NCI-H1930 (cell line): ENCODE measurements at places on chromosomes 13 and 19.

- no peak for DNase-seq
Observed at GRCh38 chr13:26558074-26558805, 757 bp downstream of the WASF3 start.

DNA sequence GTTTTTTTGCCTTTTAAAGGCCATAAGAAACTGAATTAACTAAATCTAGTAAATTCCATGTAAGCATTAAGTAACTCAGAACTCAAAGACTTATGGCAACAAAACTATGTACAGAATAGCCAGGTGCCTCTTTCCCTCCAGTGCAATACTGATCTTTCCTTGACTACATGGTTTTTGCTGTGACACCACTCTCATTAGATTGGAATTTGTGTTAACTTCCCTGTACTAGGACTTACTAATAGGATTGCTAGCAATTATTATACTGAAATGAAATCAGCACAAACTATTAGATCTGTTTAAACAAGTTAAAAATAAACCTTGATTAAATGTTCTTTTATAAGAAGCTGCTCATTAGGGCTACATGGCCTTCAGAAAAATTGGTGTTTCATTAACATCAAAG, 96.3 kb downstream of the DACH1 start:
- no peak for DNase-seq

DNA sequence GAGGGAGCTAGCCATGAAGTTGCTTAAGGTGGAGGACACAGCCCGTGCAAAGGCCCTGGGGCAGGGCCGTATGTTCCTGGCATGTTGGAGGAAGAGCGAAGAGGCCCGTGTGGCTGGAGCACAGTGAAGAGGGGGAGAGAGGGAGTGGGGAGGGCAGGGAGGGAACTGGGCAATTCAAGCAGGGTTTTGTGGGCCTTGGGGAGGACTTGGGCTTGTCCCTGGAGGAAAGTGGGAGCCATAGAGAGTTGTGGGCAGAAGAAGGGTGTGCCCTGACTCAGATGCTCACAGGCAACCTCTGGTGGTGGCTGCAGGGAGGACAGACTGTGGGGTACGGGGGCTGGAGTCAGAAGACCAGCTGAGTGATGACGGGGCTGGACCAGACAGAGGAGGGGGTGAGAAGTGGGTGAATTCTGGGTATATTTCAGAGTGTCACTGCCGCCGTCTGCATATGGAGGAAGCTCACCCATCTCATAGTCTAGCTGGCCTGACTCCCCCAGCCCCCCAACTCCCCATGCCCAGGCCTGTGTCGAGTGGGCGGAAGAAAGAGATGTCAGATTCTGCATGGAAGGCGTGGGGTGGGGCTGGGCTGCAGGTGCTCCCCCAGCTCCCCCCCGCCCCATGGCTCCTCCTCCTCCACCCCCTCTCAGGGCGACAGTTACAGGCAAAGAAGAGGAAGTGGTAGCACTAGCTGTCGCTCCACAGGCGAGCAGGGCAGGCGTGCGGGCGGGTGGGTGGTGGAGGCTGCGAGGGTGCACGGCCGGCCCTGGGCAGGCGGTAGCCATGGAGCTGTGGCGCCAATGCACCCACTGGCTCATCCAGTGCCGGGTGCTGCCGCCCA, at the start of gene VAV1:
VAV1 (plus strand) TSS at position 681 of the 838 bp plus-strand sequence; CDS start at position 781, 100 bp downstream.
- no peak for DNase-seq

- DNase-seq: no peak
Observed at GRCh38 chr13:66443926-66444325, 786.2 kb downstream of the PCDH9 start.

DNA sequence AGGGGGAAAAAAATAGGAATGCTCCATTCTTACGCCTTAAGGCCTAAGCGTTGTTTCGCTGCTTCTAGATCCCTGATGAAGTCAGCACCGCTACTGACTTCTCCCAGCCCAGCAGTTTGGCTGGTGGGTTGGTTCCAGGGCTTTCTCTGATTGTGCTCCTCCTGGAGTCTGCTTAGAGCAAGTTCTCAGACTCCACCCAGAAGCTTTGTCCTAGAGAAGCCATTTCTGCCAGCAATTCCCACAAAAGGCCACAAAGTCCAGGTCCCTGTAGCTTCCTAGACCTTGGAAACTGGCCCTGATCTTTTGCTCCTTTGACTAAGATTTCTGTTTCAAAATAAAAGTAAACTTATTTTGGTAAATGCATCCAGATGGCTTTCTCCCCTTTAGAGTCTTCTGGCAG, 65.4 kb downstream of the KCTD12 start:
- no peak for DNase-seq

GRCh38 chr19:31387717-31388301, 38.6 kb upstream of the TSHZ3 start:
- no peak for DNase-seq

- DNase-seq: no peak
Observed at GRCh38 chr13:44618326-44618725, 42.2 kb upstream of the TSC22D1 start.

- DNase-seq: no peak
Observed at GRCh38 chr13:31968473-31968872, 63.1 kb upstream of the FRY start.

DNA sequence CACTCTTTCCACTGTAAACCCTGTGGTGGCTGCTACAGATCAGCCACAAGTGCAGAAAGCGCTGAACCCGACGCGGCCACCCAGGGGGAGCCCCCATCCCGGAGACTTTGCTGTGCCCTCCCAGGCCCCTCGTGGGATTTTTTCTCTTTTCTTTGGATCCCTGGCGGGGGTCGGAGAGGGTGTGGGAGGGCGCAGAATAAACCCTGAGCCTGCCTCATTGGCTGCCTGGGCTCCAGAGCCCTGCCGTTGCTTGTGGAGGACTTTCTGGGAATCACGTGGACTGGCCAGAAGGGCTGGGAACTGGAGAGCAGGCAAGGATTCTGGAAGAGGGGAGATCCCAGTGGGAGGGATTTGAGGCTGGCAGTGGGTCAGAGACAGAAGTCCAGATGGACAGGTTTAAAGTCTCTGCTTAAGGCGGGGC, 24.9 kb downstream of the GADD45B start:
- no peak for DNase-seq

GRCh38 chr13:36567485-36567884, 106.3 kb upstream of the SERTM1 start:
- DNase-seq: no peak

GRCh38 chr19:37551129-37551993, 43.2 kb downstream of the ZNF571 start:
- DNase-seq: no peak

- DNase-seq: no peak
Observed at GRCh38 chr19:19410553-19411550, 5.4 kb downstream of the GATAD2A start.

DNA sequence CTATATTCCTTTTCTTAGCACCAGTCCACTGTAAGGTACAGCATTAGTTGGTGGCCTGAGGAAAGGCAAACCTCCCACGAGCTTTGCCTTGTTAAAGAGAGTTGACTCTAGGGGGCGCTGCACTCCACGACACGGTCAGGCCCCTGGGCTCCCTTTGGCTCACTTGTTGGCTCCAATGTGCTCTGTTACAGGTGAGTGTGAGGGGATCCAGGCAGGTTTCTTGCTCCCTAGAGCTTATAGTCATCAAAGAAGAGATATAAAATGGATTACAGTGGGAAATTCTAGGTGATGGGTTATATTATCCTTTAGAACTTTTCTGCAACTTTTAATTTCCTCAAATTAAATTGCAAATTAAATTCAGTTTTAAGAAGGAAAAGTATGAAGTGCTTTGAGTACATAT, 3.7 kb downstream of the WDR87 start:
- DNase-seq: peak; percentile 88

DNA sequence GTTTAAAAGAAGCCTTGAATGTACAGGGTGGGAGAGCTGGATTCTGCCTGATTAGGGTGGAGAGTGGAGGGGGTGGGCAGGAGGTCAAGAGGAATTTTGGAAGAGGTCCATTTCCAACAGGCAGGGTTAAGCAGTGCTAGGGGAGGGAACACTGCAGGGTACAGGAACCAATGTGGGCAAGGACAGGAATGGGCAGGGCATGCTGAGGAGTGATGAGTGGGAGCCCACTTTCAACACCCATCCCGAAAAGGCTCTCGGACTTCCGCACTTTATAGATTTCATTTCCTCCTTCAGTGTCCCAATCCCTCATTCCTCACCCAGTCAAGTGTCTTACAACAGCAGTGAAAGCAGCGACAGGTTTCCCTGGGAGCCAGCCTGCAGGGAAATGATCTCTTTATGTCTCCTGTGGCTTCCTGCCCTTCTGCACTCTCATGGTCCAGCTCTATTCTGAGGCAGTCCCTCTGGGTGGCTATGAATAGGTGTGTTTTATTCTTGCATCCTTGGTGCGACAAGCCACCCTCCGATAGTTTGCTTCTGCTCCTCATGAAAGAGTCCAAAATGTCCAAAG, 50.5 kb upstream of the ZNF507 start:
- no peak for DNase-seq

DNA sequence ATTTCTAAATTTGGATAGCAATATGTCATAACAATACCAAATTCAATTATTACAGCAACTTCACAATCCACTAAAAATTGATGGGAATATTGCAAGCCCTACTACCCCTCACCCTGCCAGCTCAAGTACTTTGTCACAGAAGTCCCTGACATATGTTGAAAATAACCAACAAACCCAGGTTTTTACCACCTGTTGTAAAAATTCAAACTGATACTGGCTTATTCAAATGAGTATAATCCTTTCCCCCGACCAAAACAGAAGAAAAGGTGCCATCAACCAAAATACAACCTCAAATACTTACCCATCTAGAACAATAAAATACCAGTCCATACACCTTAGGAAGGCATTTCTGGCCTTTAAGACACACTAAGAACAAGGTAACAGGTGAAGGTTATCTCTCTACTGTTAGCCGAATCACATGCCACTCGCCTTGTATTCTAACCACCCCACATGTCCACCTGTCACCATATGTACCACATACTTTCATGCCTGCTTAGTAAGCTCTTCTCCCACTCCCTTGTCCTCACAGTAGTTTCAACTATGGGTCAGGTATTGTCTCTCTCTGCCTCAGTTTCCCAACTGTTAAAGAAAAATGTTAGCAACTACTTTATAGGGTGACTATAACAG, 53.1 kb downstream of the USP12 start:
- no peak for DNase-seq

DNA sequence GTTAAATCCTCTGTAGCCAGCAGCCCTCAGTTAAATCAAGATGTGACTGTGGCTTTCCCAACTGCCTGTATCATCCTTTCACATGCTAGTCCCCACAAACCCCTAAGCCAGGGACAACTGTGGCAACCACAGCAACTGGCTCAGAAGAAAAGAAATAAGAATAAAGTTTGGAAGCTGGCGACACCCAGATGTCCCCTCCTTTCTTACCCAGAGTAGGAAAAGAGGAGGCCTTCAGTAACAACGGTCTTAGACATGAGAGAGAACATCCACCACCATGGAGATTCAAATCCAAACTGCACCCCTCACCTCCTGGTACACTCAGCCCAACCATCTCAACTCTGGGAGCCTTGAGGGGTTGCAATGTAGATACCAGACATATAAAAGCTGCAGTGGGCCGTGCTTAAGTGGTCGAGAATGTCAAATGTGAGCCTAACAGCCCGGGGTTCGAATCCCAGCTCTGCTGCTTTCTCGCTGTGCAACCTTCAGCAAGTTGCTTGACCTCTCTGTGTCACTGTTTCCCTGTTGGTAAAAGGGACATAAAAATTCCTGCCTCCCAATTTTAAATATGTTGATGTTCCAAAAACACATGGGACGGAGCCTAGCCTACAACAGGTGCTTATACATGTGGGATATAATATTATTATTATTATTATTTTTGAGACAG, 23.8 kb downstream of the ZNRF4 start:
- DNase-seq: no peak

DNA sequence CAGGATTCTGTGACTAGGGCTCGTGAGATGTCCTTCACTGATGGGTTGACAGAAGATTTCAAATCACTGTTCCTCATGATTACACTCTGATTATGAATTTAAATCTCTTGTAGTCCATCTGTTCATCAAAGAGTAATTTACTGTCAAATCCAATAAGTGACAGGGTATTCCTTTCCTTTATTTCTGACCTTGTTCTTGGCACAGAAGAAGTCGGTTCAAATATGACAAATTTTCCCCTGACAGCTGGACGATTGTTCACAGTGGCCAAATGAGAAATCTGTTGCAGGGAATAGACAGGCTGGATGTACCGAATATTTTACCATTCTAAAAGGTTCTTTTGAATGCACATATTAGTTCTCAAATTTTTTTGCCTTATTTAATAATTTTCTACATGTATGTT, 767.3 kb upstream of the GPC6 start:
- DNase-seq: no peak

DNA sequence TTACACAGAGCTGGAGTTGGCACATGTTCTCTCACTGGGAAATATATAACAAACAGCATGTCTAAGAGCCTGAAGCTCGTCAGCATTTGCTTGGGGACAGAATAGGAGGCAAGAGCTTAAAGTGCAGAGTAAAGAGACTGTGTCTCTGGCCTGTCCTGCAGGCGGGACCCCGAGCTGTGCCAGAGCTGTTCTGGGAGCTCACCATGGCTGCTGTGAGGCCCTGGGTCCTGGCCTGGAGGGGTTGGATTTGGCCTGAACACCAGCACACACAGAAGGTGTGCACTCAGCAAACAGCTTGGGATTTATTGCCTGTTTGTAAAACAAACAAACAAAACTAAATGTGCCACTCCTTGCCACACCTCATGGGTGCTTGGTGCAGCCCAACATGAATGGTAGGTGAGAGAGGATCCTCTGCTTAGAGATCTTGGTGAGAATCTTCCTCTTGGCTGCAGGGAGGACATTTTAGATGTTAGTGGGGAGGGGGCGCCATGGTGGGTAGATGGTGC, 60.9 kb downstream of the ERICH6B start:
- DNase-seq: no peak
